ENCODE measurements at places on chromosomes 2 and 18.

GRCh38 chr18:69674292-69674877 is 273.3 kb downstream of the CD226 start:
- DNase-seq, result no peak

DNA sequence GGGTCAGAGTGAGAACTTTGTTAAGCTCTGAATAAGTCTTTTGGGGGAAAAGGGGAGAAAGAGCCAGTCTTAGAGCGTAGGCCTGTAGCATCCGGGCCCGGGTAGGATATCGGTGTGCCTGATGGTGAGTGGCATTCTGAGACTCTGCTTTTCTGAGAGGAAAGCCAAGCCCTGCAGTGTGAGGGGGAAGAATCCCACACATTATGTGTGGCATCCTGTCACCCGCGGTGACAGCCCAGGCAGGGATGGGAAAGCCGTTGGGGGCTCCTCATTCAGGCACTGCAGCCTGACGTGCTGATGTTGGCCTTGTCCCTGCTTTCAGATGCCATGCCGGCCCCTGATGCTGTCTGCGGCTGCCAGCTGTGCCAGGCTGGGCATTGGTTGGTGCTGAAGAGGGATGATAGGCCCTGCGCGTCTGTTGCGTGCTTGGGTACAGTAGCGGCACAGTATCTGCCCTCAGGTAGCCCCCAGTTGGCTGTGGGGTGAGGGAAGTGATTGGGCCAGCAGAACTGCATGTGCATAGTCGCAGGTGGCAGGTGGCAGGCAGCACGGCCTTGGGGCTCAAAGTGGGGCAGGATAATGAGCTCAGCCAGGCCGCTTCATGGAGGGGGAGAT is 37.6 kb downstream of the GLI2 start:
- DNase-seq, result no peak

GRCh38 chr2:161421686-161422085 is 5.6 kb downstream of the TBR1 start:
- DNase-seq, result no peak

- no peak for DNase-seq
Observed at GRCh38 chr2:53334610-53335009, 433.0 kb upstream of the CHAC2 start.

GRCh38 chr18:68391801-68392200 is 323.1 kb downstream of the TMX3 start:
- DNase-seq, result no peak

GRCh38 chr2:128364441-128364911 is 45.8 kb upstream of the HS6ST1 start:
- no peak for DNase-seq

Measured in foreskin melanocyte (primary cell).